ENCODE measurements at places on chromosomes 5 and 9.

- DNase-seq, result no peak
Observed at GRCh38 chr5:157801-158200, 33.5 kb upstream of the LRRC14B start.

- DNase-seq, result no peak
Observed at GRCh38 chr9:117511852-117512481, 97.1 kb upstream of the ASTN2 start.

DNA sequence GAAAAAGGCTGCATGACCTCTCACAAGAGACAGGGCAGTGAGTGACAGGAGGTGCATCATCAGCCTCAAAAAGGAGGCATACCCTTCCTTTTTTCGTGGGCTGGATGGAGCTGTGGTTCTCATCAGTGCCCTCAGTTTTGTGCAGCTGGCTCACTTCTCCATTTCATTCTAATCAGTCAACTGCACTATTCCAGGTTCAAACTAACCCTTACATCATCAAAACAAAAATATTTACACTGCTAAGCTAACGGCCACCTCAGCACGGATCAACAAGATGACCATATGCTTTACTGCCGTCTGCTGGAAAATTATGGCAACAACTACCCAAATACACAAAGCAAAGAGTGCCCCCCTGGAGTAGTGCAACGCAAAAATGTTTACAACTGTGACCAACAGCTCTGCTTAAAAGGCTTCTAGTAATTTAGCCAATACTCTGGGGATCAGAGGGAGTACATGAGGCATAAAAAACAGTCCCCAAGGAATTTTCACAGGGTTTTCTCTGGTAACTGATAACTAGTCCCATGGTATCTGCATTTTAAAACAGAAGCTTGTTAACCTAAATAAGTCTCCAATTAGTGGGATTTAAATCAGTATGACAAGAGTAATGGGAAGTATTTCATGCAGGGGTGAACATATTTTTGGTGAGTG lies 10.8 kb downstream of the KCNV2 start:
- DNase-seq, result no peak

DNA sequence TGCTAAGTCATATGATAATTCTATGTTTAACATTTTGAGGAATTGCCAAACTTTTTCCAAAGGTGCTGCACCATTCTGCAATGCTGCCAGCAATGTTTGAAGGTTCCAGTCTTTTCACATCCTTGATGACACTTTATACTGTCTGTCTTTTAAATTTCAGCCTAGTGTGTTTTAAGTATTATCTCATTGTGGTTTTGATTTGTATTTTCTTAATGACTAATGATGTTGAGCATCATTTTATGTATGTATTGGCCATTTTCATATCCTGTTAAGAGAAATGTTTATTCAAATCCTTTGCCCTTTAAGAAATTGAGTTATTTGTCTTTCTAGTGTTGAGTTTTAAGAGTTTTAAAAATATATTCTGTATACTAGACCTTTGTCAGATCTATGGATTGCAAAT lies 5.0 kb upstream of the TEX48 start:
- DNase-seq, result no peak

- no peak for DNase-seq
Observed at GRCh38 chr5:65753189-65753588, 31.2 kb downstream of the NLN start.

DNA sequence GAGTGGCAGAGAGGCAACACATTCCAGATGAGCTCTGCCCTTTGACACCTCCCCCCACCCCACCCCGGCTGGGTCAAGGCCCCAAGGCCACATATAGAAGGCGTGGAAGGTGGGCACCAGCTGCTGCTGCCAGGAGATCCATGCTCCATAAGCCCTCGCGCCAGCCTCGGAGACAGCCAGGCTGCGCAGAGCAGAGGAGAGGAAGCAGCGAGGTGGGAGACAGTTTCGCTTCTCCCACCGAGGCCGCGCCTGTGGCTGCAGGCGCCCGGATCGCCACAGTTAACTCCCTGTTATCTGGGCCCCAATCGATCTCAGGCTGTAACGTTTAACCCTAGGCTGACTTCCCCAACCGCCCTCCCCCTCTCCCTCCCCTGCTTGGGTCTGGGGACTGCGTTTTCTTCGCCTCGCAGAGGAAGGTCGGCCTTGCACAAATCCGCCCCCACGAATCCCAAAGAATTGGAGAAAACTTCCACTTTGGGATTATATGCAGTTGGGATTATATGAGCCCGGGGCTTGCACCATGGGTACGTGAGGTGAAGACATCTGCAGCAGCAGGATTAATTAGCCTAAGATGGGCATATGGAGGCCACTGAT lies 1.1 kb upstream of the CXXC5 start:
- DNase-seq, result no peak

- no peak for DNase-seq
Observed at GRCh38 chr9:116765011-116765410, 77.9 kb downstream of the TRIM32 start.

DNA sequence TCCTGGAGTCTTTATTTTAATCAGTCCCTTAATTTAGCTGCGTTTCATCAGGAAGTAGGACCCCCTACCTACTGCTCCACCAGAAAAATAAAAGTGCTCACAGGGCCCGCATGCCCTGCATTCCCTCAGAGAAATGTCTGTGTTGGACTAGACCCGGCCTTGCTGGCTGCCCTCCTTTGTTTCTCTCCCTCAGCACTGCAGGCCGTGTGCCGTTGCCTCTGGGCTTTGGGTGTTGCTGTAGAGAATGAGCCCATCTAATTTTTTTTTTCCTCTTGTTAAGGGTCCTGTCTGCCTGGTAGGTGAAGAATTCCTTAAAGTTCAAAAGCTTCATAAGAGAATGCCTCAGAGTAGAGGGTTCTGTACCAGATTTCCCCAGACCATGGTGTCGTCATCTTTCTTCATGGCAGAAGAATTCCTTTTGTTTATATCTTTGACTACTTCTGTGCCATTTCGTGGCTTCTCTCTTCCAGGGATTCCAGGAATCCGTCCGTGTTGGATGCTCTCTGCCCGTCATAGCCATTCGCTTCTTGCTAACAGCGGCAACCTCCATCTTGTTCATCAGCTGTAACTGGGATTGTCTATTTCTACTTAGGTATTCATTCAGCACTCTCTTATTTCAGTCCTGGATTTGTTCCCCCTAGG lies 49.8 kb upstream of the ANGPTL2 start:
- no peak for DNase-seq

- no peak for DNase-seq
Observed at GRCh38 chr9:135805422-135806022, 101.8 kb downstream of the CAMSAP1 start.

DNA sequence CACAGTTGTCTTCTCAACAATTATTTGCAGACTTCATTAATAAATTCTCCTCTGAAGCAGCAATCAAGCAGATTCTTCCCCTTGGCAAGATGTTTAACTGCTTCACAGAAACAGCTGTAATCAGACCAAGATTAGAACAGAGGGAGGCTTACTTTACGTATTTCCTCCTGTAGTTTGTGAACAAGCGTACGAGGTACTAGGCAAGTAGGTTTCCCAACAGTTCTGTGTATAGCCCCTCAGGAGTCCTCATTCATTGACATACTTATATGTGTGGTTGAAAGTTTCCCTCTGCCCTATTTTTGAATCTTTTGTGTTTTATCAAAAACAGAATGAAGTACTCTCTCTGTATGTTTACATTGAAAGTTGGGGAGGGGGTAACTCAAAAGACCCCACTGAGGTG lies 128.0 kb downstream of the SPATA31D1 start:
- DNase-seq, result no peak

DNA sequence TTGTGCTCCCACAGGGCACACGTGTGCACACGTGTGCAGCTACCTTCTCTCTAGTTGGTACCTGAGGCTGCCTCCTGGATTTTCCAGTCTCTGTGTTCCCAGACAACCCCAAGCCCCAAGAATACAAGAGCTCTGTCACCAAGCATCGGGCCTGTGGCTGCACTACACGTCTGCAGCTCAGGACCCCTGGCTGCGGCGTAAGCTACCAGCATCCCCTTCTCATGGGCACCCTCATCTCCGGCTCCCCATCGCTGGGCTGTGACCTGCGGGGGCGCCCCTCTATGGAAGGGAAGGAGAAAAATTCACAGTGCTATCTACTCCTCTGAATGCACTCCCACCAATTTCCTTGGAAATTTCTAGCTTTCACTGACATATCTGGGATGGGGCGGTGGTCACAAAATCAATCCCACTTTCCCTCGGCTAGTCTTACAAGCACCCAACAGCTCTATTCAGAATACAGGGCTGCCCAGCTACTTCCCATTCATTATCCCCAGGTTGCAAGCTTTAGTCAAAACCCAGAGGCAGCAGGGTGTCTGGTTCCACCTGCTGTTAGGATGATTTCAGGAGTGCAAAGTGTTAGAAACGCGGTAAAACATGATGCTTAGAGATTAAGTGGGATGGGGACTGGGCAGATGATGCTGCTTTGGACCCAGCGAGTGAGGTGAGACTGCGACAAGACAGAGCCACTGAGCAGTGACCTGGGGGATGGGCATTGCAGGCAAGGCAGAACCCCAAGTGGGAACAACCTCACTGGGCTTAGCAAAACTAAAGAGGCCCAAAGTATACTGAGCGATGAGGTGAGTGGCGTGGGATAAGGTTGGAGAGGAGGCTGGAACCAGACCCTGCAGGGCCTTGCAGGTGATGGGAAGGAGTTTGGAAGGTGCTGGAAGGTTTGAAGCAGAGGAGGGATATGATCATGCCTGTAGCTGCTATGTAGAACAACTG lies 121.7 kb downstream of the KCNIP1 start:
- no peak for DNase-seq

DNA sequence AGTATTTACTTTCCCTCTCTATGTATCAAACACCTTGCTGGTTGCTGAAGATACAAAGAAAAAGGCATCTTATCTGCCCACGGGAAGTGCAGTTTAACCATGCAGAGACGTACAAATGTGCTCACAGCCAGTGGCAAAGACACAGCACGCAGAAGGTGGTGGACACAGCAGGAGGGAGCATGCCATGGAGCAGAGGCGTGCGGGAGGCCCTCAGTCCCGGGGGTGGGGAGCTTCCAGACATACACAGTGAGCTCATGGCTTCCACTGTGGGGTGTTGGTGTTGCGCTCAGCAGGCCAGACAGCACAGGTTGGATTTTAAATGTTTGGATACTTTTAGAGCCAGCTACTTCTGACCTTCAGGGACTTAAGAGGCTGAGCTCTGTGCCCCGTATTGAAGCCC lies 8.8 kb upstream of the BARX1 start:
- no peak for DNase-seq

GRCh38 chr5:93850311-93850710 lies 108.9 kb upstream of the POU5F2 start:
- no peak for DNase-seq

- DNase-seq, result no peak
Observed at GRCh38 chr5:67050125-67050524, 146.5 kb downstream of the CD180 start.

DNA sequence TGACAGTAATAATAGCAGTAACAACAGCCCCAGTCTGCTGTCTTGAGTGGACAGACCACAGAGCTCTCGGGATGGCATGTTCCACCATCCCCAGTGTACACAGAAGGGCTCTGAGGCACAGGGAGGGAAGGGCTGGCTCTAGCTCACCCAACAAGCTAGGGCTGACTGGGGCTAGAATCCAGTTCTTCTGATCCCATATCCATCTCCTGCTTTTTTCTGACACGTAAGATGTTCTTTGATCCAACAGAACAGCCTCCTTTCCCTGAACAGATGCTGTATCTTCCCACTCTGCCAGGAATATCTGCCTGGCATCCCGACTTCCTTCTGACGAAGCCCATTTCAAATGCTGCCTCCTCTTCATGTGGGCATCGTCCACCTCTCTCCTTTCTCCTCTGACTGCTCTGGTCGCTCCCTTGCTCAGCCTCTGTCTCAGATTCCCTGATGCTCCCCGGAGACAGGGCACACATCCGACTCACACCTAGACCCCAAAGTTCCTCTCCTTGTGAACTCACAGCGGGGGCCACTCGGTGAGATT lies 43.6 kb upstream of the CLK4 start:
- no peak for DNase-seq

- no peak for DNase-seq
Observed at GRCh38 chr9:135018306-135018915, 69.1 kb upstream of the OLFM1 start.

- no peak for DNase-seq
Observed at GRCh38 chr5:144315026-144315425, 144.4 kb downstream of the KCTD16 start.
